ENCODE measurements at places on chromosomes 6 and 20.

GRCh38 chr20:14838663-14839628 lies 501.5 kb upstream of the FLRT3 start:
- DNase-seq = no peak

GRCh38 chr6:1031720-1032119 lies 280.2 kb upstream of the FOXQ1 start:
- DNase-seq = no peak

GRCh38 chr6:166749666-166750065 lies 122.6 kb upstream of the RPS6KA2 start:
- no peak for DNase-seq

- DNase-seq = peak; percentile 51
Measured at GRCh38 chr6:107064579-107065065, 36.6 kb downstream of the MTRES1 start.

GRCh38 chr6:95209074-95209473 lies 368.3 kb upstream of the MANEA start:
- no peak for DNase-seq

DNA sequence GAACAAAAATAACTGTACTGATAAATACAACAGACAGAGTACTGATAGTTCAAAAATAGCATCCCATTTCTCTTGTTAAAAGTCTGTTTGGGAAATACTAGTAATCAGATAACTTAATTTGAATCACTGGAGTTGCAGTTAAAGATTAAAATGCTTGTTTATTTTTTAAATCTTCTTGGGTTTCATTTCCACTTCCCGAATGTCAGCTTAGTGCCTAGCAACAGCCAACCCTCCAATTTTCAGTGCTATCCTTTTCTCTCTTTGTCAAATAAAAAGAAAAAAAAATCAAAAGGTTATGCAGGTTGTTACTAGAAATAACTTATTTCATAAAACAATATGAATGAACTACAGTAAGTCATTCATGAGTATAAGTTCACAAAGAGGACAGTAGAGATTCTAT lies 257.7 kb upstream of the STXBP5 start:
- DNase-seq = no peak

DNA sequence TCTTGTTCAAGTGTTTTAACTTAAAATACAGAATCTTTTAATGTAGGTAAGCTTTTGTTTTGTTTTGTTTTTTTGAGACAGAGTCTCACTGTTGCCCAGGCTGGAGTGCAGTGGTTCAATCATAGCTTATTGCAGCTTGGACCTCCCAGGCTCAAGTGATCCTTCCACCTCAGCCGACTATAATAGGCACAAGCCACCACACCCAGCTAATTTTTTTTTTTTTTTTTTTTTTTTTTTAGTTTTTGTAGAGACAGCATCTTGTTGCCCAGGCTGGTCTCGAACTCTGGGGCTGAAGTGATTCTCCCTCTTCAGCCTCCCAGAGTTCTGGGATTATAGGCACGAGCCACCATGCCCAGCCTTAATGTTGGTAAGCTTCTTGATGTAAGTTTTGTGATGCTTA lies 3.3 kb downstream of the EFHC1 start:
- no peak for DNase-seq

GRCh38 chr20:53934421-53935343 lies 135.7 kb downstream of the BCAS1 start:
- peak; percentile 86 for DNase-seq

DNA sequence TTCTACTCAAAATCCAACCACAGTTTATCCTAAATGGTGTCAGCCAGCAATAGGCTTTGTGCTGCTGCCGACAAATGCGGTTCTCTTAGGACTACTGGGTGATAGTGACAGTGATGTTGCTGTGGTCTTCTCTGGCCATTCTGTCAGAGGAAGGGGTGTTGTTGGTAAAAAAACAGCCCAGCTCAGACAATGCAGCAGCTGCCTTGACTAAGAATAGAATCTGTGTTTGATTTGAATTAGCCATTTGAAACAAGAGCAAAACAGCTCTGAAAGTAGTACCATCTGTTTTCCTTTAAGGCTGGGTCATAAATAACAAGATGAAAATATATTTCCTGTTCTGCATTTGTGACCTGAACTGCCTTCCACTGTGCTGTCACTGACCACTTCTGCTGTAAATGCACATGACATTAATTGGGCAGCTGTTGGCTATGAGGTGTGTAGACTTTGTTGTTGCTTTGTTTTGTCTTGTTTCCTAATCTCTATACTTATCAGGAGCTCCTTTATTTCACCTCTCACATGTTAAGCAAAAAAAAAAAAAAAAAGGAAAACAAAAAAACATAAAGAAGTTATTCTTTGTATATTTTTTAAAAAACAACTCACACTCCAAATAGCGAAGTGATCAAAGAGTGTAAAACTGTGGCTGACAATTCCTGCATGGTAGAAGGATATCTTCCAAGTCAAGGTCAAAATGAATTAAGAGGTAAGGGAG lies 497.8 kb upstream of the ARID1B start:
- no peak for DNase-seq

DNA sequence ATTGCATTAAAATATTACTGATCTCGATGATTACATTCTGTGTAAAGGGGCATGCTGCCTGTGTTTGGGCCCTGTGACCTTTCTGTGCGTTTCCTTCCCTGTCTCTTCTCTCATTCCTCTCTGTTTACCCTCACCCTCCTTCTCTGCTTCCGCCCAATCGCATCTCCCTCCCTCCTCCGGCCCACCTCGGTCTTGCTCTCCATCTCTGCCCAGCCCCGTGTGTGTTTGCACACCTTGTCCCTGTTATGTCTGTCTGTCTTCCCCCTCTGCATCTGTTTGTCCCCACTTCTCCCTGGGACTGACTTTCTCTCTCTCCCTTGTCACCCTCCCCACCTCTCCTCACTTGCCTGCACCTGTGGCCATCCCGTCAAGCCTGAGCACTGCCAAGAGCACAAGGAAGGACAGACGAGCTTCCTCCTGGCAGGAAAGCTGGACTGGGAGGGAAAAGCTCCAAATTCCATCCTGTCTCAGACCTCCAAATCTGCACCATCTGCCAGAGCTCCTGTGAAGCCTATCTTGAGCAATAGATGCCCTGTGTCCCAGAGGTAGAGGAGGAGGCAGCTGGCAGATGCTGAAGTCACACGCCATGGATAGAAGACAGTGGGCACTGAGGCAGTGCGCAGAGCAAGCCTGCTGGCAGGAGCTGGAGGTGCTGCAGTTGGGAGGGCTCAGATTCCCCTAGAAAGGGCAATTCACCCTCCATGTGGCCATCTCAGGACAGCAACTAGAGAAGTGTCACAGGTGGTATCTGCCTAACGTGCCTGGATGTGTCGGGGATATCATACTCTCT lies 172.3 kb downstream of the PTPRT start:
- DNase-seq = no peak

DNA sequence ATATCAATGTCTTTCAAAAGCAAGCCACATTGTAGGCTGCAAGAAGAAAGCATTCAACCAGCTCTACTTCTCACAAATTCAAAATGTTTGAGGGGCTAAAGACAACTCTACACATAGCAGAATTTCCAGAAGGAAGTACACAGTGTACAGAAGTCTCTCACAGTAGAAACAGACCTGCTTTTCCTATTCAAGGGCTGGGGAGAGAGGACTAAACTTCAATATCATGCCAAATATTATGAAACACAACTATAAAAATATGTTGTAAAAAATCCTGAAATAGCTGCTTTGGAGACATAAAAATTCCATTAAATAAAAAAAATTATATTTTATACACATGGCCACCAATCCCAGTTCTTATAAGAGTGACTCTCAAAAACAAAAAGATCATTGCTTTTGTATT lies 70.8 kb upstream of the IPCEF1 start:
- no peak for DNase-seq

DNA sequence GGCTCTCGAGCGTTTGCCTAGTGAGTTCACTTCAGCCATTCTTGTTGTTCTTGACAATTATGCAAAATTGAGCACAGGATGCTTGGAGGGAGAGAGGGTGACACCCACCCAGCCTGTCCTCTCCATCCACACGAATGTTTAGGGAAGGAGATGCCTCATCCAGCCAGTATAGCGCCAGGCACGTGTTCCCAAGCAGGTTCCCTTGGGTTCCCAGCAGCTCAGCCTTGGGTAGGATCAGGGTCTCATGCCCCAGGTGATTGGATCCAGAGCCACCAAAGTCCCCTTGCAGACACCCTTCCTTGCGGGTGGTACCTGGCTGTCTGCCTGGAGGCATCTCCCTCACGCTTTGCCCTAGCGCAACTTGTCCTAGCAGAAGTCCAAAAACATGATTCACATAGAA lies 394.9 kb downstream of the CDH4 start:
- no peak for DNase-seq

DNA sequence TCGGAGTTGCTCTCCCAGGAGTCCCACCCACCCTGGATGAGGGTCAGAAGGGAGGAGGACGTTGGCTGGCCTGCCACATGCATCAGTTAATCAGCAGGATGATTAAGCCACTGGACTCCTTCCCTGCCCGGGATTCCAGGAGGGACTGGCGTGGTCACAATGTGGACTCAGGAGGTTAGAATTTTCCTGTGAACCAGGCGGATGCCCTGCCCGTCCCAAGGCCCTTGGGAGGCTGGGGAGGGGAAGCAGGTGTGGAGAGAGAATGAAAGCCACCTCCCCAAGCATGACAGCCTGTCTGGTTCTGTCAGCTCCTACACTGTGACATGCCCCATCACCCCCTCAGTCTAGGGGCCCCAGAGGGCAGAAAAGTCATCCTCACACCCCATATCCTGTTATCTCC lies 11.6 kb upstream of the ITPR3 start:
- DNase-seq = no peak

DNA sequence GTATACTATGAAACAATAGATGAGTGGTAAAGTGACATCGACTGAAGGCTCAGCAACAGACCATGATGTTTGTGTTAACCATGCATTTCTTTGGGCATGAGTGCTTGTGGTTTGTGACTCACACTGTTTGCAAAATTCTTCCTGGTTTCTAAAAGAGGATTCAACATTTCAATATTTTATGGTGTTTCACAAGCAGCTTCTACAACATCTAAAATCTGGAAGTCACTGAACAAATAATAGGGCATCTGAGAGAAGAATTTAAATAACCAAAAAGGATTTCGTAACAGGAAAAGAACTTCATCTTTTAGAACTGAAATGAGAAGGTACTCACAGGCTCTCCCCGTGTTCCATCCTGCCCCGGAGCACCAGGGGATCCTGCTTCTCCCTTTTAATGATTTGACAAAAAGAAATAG lies 146.2 kb downstream of the COL21A1 start:
- peak; percentile 51 for DNase-seq

GRCh38 chr6:40972190-40972589 lies 66.8 kb downstream of the UNC5CL start:
- no peak for DNase-seq

- no peak for DNase-seq
Measured at GRCh38 chr6:26033941-26034354, 53.3 kb upstream of the HFE start.

DNA sequence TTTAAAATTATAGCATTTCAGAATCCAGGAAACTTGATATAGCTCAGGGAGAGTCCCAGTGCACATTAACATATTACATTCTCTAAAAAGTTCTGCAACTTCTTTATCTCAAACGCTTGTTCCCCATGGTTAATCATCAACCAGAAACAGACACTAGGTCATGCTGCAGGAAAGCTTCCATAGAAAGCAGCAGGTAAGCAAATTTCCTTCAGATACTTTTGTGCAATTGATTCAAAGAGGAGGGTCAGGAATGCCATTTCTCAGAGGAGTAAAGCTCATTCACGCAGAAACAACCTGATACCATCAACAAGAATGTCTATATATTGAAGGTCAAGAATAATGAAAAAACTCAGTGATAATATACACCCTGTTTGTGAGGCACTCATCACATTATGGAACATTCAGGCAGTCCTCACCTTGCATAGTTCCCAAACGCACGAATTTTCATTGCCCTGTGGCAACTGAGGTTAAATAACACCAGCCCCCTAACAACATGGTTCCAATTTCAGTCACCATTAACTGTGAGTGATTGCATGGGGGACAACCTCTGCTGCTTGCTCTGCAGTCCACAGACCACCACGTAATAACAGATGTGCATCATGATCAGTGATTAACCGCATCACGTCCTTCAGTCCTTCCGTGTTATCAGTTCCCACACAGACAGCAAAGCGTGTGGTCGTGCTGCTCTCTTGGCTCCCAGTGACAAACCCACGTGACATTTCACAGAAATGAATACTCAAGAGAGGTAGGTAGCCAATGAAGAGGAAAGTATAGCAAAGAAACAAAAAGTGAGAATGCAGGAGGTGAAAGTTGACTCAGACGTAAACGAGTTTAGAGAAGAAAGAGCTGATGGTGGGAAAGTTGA lies 95.7 kb downstream of the LY86 start:
- no peak for DNase-seq

DNA sequence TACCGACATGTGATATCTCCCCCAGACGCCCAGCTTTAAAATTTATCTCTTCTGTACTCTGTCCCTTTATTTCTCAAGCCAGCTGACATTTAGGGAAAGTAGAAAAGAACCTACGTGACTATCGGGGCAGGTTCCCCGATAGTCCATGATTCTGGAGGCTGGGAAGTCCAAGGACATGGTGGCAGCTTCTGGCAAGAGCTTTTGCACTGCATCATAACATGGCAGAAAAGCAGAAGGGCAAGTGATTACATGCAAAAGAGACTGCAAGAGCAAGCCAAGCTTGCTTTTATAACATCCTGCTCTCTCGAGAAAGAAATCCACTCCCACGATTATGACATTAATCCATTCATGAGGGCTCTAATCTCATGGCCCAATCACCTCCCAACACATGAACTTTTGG lies 113.2 kb downstream of the CD164 start:
- no peak for DNase-seq

- DNase-seq = no peak
Measured at GRCh38 chr20:5650280-5650691, 99.9 kb upstream of the SHLD1 start.

GRCh38 chr6:40414617-40415016 lies 172.5 kb downstream of the LRFN2 start:
- no peak for DNase-seq

DNA sequence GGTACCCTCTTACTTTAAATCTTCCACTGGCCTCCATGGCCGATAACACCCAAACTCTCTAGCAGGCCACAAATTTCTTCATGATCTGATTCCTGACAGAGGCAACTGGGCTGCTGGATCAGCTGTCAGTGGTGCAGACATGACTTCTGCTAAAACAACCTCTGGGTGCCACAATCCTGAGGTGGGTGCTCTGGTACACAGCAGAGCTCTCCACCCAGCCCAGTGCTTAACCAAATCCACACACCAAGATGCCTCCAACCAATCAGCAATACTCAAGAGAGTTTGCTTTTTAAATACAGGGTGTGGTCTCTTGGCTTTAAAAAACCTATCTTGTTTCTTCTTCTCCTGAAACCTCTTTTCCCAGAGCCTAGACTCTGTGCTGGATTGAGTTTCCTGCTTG lies 126.6 kb upstream of the SPACA1 start:
- DNase-seq = no peak

DNA sequence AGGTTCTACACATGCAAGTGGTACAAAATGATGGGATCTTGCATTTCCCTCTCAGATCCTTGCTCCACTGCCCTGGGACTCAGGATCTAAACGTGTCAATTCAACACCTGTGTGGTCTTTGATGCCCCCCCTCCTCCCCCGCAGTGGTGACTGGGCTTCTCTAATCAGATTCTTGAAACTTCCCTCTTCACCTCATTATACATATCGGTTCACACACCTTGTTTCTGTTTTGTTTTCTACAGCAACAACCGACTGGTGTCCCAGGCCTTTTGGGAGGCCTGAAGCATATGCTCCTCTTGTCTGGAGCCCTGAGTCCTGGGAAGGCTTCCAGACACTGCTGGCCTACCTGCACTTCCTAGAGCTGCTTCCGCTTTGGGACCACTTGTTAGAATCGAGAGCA lies 20.0 kb downstream of the SAMD3 start:
- no peak for DNase-seq

Data from HTR-8/SVneo (cell line).